ENCODE measurements at places on chromosomes 16 and 17.

DNA sequence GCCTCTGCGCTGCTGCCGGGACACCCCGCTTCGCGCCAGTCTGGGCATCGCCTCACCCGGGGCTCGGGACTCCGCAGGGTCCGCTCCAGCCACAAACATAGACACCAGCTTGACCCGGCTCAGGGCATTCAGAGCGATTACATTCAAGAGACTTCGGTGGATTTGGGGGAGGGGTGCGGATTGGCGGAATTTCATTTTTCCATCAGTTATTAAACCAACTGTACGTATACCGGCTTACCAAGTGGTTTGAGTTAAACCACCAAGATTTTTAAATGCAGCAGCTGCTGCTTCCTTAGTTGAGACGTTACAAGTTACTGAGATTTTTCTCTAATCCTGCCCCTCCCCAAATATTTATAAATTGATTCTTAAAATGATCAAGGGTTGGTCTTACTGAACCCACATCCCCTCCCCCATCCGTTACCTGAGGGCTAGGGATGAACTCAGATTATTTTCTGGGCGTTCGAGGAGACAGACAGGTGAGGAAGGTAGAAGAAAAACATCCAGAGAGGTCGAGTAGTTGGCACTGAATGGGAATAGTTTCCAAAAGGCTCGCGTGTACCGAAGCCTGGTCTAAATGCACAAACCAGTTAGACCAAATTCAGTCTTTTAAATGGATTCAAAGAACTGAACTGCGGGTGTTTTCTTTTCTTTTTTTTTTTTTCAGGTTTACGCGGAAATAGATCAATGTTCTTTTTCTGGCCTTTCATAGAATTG is 1.5 kb downstream of the CRHR1 start:
- no peak for DNase-seq

GRCh38 chr17:42760652-42761581 is at the start of gene RAMP2:
TSS of gene RAMP2 (plus strand) at chr17:42761227. CDS start at chr17:42761262, 35 bp downstream.
- DNase-seq, result no peak

DNA sequence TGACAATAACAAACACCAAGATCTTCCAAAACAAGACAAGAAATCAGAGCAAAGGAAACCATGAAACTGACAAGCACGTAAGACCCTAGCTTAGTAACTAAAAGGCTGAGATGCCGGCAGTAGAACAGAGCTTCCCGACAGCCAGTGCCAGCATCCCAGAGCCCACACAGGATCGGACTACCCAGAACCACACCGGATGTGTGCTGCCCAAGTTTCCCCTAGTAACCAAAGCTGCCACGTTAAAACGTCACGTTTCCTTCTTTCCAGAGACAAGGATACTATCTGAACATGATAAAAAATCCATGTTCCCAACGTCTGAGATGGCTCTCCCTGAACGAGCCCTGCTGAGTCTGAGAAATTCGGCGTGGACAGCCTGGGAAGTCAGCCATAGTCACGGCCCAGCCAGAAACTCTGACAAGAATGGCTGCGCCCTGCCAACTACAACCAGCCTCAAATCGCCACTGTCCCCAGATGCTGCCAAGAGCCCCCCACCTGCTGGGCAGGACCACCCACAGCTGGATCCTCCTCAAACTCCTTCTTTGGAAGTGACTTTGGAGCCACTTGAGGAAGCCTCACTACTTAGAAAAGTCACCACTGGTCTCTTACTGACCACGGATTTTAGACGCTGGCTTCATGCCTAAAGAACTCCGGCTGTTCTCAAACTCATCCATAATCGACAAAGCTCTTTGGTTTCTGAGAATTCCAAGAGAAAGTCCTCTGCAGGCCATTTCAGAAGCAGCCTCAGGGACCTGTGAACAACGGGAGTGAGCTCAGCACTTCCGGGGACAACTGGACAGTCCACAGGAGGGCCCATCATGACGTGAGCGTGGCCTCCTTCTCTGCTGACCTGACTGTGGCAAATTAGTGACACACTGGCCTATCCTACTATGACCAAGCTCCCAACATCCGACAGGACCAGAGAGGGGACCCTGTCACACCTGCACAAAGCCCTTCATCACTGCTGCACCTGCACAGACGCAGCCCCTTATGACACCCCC is 16.7 kb downstream of the CCDC57 start:
- DNase-seq, result no peak

- no peak for DNase-seq
Observed at GRCh38 chr17:13413001-13413400, 188.7 kb downstream of the HS3ST3A1 start.

GRCh38 chr17:3641717-3642486 is 5.3 kb downstream of the CTNS start:
- DNase-seq, result no peak

DNA sequence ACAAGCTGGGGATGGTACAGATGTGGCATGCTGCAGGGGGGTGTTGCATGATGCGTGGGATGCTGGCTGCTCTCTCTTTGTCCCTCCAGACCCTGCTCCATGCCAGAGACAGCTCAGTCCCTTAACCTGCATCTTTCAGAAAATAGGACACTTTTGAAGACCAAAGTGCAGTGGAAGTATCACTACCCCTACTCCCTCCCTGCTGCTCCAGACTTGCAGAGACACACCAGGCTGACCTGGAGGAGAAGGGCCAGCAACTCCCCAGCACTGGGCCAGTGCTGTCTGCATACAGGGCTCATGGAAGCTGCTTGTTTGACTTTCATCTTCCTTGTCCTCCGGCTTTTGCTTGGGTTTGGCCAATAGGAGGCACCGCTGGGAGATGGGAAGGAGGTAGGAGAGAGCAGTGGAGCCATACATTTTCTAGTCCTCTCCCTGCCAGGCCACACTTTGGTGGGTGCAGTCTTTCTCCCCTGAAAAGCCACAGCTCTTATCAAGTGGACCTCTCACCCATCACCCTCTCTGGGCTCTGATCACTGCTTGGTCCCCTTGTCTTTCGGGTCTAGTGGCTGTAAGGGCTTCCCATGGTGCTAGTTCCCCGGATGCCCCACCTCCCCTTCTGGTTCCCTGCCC is 46.1 kb upstream of the NKD1 start:
- DNase-seq, result no peak

- DNase-seq, result peak; percentile 64
Observed at GRCh38 chr17:4900231-4901107, 1.1 kb downstream of the C17orf107 start.

GRCh38 chr16:49593424-49594040 is 219.9 kb downstream of the C16orf78 start:
- no peak for DNase-seq

DNA sequence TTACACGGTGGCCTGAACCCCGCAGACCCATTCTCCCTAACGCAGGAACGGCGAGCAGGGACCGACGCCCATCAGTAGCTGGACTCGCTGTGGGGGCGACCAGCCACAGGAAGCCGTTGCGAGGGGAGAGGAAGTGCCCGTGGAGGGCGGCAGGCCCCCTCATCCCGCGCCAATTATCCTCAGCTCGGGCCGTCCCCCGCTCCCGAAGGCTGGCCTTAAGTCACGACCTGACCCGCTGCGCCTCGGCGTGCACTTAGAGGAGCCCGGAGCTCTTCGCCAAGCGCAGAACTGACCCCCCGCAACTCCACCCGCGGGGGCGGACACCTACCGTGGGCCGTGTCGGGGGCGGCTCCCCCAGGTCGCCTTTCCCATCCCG is 401 bp downstream of the ARL16 start:
- no peak for DNase-seq

- DNase-seq, result peak; percentile 100
Observed at GRCh38 chr17:82518826-82519810, at the start of gene FOXK2. TSS of gene FOXK2 (plus strand) at chr17:82519732. CDS start at chr17:82519889, 157 bp downstream.

GRCh38 chr17:79669861-79670260 is 59.0 kb upstream of the RBFOX3 start:
- DNase-seq, result no peak

GRCh38 chr17:71089431-71089830 is 920.1 kb downstream of the KCNJ2 start:
- no peak for DNase-seq

DNA sequence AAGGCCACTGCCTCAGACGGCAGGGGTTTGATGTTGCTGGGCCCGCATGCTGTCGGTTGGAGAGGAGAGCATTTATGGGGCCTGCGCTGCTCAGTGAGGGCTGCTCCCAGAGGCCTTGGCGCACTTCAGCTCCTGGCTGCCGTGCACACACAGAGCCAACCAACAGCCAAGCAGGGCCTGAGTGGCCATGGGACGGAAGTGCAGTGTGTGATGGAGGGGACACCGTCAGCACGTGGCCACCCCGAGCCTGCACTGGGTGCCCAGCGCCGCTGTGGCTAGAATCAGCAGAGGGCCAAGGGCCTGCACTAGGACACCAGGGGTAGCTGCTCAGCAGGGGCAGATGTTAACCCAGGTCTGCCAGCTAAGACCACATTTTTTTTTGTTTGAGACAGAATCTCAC is 21.8 kb downstream of the KLHL36 start:
- DNase-seq, result no peak

DNA sequence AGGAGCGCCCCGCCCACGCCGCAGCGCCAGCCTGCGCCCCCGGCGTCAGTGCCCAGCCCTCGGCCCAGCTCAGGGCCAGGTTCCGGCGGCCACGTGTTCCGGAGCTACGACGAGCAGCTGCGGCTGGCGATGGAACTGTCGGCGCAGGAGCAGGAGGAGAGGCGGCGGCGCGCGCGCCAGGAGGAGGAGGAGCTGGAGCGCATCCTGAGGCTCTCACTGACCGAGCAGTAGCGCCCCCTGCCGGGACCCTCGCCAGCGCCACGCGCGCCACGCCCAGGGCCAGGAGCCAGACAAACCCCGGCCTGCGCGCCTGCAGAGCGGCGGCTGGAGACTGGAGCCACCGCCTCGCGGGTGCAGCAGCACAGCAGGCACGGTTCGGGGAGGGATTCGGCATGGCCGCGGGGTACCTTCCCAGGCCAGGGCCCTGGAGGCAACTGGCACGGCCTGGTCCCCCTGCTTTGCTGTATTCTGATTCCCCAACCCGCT is 9.3 kb downstream of the CORO6 start:
- DNase-seq, result peak; percentile 99

DNA sequence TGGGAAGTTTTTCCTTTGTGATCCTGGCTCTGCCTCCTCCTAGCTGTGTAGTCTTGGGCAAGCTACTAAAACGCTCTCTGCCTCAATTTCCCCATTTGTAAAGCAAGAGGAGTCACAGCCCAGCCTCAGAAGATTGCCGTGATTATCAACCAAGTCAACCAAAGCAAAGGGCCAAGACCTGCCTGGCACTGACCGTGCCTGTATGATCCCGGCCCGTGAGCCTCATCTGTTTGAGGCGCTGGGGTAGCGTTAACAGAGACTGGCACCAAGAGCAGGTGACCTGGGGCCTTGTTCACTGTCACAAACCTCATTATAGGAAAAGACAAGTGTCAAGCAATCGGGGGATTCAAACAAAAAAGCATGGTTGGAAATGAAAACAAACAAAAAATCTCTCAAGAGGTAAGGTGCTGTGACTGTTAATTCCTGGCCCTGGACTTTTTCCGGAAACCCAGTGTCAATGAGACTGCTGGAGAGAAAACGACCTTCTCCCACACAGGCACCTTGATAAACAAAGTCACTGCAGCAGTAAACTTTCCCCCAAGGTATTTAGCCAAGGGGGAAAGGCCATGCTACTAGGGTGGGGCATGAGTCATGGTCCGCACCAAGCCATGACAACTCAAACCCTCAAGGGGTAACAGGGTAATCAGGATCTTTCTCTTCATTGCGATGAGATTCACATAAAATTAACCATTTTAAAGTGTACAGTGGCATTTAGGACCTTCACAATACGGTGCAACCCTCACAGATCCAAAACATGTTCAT is 5.4 kb downstream of the MEAK7 start:
- no peak for DNase-seq

- DNase-seq, result no peak
Observed at GRCh38 chr16:57147381-57148221, 38.2 kb downstream of the PSME3IP1 start.

- no peak for DNase-seq
Observed at GRCh38 chr17:14202388-14203166, 34.1 kb downstream of the CDRT15 start.

DNA sequence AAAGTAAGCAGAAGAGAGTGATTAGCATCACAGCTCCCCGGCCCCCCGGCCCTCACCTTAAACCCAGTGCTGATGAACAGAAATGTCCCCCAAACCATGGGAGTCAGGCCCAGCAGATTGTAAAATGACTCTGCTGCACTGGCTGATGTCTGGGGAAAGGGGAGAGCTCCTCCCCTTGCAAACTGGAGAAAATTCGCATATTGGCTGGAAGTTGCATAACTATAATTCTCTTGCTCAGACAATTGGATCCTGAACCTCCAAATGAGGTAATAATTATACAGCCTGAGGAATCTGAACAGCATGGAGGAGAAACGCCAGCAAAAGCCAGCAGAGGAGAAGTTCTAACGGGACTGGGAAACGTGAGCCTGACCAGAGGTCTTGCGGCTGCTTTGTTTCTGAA is 109.7 kb downstream of the C16orf95 start:
- no peak for DNase-seq

DNA sequence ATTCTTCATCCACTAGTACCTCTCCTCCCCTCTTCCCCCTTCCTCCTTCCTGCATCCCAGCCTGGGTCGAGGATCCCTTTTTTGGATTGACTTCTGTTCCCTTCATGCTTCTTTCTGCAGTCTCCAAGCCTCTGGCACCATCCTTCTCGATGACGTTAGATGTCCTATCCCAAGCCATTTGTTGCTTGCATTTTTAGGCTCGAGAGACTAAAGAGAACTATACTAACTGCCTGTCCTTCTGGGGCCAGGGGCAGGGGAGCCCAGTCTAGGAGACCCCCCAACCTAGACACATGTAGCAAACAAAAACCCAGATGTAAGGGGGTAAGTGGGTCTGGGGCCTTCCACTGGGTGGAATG is 23.9 kb downstream of the UNK start:
- no peak for DNase-seq

- DNase-seq, result no peak
Observed at GRCh38 chr16:51244887-51245657, 94.0 kb upstream of the SALL1 start.

Data from activated naive CD8-positive, alpha-beta T cell treated with anti-CD3 and anti-CD28 coated beads, Interleukin-2, amount 10 ng/mL, durations not matched to agents 7 days and 5 days (primary cell).